Stimulated activated CD4-positive, alpha-beta T cell treated with anti-CD3 and anti-CD28 coated beads, Interleukin-15, amount 100 ng/mL, for 1 hour (primary cell): ENCODE measurements at places on chromosomes 2 and 18.

GRCh38 chr2:240128608-240129145 is 7.4 kb downstream of the COPS9 start:
- no peak for DNase-seq

- no peak for DNase-seq
Measured at GRCh38 chr2:240440704-240441320, 5.3 kb downstream of the GPC1 start.

GRCh38 chr18:74489676-74490075 is 6.5 kb upstream of the CNDP2 start:
- DNase-seq: no peak

DNA sequence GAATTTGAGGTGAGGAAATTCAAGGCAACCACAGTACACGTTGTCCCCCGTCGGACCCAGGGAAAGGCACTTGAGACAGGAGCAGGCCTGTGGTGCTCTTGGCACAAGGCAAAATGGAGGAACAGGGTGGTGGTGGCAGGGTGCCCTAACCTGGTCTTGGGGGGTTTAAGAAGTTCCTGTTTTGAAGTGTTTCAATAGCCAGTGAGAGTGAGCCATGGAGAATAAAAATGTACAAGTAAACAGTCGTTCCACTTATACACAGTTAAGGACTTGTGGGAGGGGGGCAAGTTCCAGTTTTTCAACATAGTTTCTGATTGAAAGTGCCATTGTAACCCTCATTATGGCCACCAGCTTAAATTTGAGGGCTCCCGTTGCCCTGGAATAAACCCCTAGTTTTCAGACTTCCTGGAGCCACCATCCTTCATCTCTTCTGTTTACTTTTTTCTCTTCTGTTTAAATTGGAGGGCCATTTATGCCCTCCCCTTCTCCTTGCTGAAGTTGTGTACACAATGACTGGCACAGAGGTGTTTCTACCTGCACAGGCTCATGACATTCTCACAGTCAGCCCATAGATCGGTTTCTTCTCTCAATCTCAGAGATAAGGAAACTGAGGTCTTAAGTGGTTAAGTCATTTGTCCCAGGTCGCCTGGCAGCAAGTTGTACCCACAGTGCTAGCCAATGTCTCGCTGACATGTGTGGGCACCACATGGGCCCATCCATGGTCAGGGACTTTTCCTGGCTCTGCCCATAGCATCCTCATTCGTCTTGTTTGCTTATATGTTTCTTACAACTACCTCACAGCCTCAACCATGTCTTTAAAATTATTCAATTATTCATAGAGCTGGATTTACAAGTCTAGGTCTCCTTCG is 66.0 kb upstream of the ST3GAL5 start:
- no peak for DNase-seq

GRCh38 chr2:102279391-102279735 is 32.0 kb upstream of the IL1RL1 start:
- DNase-seq: no peak

GRCh38 chr2:109013051-109013450 is 24.0 kb upstream of the EDAR start:
- no peak for DNase-seq

DNA sequence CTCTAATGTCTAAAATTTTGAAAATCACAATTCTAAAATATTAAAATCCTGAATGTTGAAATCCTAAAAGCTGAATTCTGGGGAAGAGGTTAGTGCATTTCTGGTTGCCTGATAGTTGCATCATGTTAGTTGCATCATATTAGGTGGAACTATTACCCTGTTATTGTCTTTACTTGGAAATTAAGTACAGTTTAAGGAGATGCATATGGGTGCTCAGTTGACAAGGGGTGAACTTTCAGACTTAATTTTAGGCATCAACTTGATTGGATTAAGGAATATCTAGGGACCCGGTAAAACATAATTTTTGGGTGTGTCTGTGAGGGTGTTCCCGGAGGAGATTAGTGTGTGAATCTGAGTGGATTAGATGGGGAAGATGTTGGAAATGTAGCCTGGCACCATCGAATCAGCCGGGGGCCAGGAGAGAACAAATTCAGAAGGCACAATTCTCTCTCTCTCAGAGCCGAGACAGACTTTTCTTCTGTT is 409.8 kb downstream of the PLCL1 start:
- no peak for DNase-seq

DNA sequence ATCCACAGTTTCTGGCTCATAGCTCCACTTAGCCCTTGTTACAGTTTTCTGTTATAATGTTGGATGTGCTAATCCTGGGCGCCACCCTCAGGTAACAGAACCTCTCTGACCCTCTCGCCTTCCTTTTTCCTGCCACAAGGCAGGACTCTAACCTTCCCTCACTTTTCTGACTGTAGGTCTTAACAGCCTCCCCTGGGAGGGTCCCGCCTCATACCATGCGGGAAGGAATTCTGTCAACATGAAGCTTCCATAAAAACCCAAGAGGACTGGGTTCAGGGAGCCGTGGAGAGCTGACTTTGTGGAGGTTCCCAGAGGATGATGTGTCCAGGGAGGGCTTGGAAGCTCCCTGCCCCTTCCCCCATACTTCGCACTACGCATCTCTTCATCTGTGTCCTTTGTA is 11.9 kb upstream of the RAB17 start:
- no peak for DNase-seq

DNA sequence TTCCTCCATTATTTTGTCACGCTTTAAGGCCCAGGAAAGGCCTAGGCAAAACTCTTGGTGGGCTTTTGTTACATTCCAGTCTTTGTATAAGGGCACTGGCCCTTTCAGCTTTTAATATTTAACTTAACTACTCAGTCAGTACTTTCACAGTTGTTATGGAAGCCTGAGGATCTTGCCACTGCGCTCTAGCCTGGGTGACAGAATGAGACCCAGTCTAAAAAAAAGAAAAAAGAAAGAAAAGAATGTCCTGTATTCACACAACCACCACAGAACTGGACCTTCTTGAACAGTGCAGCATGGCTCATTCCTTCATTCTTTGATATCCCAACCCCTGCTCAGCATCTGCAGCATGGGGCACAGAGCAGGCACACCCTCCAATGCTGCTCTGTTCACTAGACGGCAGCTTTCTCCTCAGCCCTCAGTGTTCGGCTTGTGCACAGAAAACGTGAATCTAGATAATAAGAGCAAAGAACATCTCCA is 93.4 kb upstream of the MSH2 start:
- no peak for DNase-seq

GRCh38 chr2:61055557-61055956 is 10.1 kb upstream of the SANBR start:
- no peak for DNase-seq

GRCh38 chr2:44949329-44950151 is 8.0 kb downstream of the SIX3 start:
- DNase-seq: no peak

GRCh38 chr2:202261531-202261930 is 4.0 kb upstream of the NOP58 start:
- DNase-seq: no peak

GRCh38 chr2:126495189-126495588 is 160.8 kb upstream of the GYPC start:
- DNase-seq: no peak

GRCh38 chr2:199751492-199752120 is 99.4 kb downstream of the FTCDNL1 start:
- no peak for DNase-seq

- no peak for DNase-seq
Measured at GRCh38 chr2:207163053-207163755, 2.5 kb downstream of the KLF7 start.

DNA sequence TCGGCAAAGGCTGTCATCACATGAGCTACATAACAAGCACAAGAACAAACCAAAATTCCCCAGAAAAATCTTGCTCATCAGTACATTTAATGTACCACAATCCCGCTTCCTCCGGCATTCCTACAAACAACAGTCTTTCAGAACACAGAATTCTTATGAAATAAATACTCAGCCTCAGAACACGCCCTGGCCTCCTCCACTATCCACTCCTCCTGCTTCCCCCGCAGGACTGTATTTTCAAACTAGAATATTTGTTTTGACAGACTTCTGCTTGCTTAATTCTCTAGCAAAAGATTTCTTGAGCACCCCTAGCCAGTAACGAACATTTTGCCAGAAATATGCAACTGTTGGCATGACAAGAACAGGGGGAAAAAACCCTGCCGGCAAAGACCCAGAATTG is 131.2 kb downstream of the THADA start:
- DNase-seq: no peak

GRCh38 chr2:157487271-157487610 is 43.4 kb upstream of the CYTIP start:
- no peak for DNase-seq

- no peak for DNase-seq
Measured at GRCh38 chr2:98469862-98470544, 25.3 kb downstream of the INPP4A start.

DNA sequence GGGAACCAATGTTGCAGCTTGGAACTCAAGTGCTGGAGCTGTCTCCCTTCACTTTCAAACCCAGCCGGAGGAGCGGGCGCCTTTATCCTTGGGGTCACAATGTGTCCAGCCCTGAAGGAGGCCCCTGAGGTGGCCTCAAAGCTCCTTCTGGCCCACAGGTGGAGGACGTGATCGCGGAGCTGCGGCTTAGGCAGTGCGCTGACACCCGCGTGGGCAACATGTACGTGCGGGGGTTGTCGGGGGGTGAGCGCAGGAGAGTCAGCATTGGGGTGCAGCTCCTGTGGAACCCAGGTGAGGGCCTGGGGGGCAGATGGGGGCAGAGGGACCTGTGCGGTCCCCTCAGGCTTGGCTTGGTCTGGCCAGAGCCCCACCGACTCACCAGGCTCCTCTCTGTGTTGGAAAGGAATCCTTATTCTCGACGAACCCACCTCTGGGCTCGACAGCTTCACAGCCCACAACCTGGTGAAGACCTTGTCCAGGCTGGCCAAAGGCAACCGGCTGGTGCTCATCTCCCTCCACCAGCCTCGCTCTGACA is 13.5 kb downstream of the ABCG8 start:
- no peak for DNase-seq

GRCh38 chr2:148578493-148578884 is 66.1 kb upstream of the EPC2 start:
- DNase-seq: no peak

GRCh38 chr18:63131106-63131958 is 188.2 kb downstream of the BCL2 start:
- no peak for DNase-seq

DNA sequence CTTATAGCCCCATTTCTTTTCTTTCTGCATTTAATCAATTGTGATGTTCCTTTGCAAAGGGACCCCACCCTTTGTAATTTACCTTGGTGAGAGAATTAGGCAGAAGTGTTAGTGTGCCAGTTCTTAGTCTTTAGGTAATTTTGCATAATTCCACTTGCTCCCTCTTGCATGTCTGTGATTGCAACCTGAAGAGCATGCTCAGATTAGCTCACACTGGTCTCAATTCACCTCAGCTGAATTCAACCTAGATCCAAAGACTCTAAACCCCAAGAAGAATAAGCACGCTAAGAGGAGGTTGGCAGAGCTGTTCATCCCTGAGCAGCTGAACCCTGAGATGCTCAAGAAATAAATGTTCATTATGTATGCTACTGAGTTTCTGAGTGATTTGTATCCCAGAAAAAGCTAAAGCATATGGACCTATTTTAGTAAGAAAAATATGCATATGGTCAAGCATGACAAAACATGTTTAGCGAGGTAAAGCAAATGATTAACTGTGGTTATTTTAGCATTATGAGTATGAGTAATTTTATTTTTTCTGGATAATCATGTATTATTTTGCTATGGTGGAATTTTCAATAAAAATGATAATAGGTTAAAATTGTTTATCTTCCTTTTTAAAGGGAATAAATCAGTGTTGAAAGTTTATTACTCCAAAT is 299.2 kb upstream of the ZSWIM2 start:
- no peak for DNase-seq

DNA sequence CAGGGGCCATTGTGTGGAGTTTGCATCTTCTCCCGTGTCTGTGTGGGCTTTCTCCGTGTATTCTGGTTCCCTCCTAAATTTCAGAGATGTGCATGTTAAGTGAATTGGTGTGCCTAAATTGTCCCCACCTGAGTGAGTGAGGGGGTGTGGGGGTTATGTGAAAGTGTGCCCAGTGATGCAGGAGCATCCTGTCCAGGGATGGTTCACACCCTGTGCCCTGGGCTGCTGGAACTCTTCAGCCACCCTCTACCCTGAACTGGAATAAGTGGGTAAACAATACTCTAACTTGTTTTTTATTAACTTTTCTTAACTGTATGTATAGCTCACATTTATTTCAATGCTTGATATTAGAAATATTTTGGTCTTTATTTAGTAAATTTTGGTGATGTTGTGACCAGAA is 56.0 kb downstream of the UBE2E3 start:
- DNase-seq: no peak

GRCh38 chr2:201987426-201987825 is 46.2 kb upstream of the FZD7 start:
- no peak for DNase-seq

DNA sequence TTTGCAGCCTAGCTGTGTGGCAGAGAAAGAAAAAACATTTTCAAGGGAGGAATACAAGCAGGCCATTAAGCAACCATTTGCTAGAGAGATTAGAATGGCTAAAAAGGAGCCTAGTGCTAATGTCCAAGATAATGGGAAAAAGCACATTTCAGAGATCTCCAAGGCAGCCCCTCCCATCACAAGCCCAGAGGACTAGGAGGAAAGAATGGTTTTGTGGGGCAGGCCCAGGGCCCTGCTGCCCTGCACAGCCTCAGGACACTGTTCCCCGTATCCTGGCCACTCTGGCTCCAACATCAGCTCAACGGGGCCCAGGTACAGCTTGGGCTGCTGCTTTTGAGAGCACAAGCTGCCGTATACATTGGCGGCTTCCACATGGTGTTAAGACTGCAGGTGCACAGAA is 16.5 kb upstream of the GBX2 start:
- DNase-seq: no peak

- DNase-seq: no peak
Measured at GRCh38 chr2:231795525-231796327, 9.5 kb downstream of the COPS7B start.

GRCh38 chr2:444937-445884 is 157.3 kb upstream of the ALKAL2 start:
- no peak for DNase-seq

GRCh38 chr2:176526995-176527901 is 258.0 kb downstream of the MTX2 start:
- DNase-seq: no peak

DNA sequence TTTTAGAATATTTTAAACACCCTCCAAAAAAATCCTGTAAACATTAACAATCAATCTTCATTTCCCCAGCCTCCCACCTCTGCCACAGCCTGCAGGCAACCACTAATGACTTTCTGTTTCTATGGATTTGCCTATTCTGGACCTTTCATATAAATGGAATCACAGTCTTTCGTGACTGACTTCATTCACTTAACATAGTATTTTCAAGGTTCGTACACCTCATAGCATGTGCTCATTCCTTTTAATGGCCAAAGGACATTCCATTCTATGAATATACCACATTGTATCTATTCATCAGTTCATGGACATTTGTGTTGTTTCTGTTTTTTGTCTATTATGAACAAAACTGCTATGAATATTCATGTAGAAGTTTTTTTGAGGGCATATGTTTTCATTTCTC is 48.5 kb downstream of the NAT8 start:
- no peak for DNase-seq
